Neural progenitor cell (in vitro differentiated cells): ENCODE measurements at places on chromosomes 3 and 15. TPM values are rescaled to one million over a fixed set of nuclear protein-coding genes. Genes with fewer than 3 reads are reported as not detected.
A peak's percentile ranks its signal among the peaks of the same experiment; 100 is the strongest.

GRCh38 chr3:150765949-150766720, 3.2 kb upstream of the SIAH2 start:
- peak; percentile 54 for DNase-seq

GRCh38 chr3:99620976-99621375, 17.4 kb upstream of the COL8A1 start:
- no peak for DNase-seq

DNA sequence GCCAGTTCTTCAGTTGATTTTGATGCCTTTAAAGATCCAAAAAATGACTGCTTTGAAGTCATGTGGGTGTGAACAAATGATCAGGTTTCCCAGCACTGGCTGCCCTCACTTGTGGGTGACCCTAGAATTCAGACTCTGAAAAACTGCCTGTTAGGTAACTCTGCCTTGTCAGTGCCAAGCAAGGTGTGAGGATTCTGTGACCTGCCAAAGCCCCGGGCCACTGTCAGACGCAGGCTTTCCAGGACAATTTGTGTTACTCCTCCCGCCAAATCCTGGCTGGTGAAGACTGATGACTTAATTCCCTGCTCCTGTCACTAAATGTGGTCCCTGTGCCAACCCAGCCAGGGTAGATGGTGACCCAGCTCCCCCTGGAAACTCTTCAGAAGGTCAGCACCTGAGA, 99.2 kb upstream of the PSMD6 start:
- no peak for DNase-seq

DNA sequence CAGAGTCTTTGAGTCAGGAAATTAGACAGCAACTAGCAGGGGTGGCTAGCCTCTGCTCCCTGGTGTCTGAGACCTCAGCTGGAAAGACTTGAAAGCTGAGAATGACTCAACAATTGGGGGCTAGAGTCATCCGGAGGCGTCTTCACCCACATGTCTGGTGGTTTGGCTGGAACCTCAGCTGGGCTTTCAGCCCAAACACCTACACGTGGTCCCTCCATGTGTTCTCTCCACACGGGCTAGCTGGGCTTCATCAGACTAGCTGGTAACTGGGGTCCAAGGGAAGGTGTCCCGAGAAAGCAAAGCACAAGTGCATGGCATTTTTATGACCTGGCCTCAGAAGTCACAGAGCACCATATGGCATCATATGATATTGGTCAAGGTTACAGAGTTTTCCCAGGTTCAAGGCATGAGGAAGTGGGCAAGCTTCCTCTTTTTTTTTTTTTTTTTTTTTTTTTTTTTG, 19.9 kb upstream of the ABHD2 start:
- no peak for DNase-seq

DNA sequence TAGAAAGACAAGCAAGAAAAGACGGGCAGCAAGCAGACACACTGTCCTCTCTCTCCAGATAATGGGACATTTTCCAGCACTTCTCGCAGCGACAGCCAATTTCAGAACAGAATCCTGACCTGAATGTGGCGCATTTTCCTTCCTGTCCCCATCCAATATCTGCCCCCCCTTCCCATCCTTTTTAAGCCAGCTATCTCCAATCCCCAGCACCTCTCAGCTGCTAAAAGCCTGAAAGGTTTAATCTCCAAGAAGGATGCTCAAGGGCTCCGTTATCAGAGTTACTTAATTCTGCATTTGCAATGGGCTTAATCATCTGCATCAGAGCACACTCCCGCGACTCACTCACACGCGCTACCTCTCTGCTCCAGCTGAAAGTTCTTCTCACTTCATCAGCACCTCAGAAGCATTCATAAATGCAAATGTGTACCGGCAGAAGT, 50.5 kb downstream of the SRGAP3 start:
- DNase-seq = peak; percentile 42

The UNC45A gene
- total RNA-seq = 47.7 and 99.5 TPM in 2 replicates

- no peak for DNase-seq
Observed at GRCh38 chr15:91426412-91426811, 326.4 kb downstream of the SV2B start.

- DNase-seq = no peak
Observed at GRCh38 chr15:86538141-86538540, 458.5 kb downstream of the AGBL1 start.

GRCh38 chr15:48144889-48145288, 24.1 kb downstream of the SLC24A5 start:
- DNase-seq = no peak

DNA sequence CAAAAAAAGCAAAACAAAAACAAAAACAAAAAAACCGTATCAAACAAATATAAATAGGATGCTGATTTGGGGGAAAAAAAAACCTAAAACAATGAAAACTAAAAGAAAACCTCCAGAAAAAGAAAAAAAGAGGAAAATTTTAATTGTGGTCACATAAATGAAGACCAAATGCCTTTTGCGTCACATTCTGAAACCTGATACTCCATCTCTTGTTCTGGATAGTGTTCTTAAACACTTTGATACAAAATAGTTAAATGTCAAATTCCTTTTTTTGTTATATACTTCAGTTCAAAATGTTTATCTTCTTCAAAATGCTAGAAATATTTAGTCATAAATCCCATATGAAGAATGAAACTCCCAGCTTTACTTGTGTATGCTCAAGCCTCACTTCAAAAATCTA, 31.0 kb downstream of the COPS2 start:
- DNase-seq = no peak

The TGFBR2 gene
- total RNA-seq = 5.8 and 7.3 TPM in 2 replicates

DNA sequence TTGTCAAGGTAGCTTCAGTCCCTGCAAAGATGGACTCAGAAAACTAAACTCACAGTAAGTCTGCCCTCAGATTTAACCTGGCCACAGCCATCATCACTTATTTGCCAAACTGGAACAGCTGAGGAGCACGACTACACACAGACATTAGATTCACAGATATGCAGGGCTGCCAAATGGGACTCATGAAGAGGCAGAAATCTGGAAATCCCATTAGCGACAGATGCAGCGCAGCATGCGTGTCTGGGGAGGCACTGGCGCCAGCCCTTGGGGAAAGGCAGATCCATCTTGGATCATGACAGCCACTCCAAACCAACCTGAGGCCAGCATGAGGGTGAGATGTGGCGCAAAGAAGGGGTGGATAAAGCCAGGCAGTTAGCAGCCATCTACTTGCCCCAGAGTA, 160.7 kb upstream of the TSC22D2 start:
- DNase-seq = no peak

DNA sequence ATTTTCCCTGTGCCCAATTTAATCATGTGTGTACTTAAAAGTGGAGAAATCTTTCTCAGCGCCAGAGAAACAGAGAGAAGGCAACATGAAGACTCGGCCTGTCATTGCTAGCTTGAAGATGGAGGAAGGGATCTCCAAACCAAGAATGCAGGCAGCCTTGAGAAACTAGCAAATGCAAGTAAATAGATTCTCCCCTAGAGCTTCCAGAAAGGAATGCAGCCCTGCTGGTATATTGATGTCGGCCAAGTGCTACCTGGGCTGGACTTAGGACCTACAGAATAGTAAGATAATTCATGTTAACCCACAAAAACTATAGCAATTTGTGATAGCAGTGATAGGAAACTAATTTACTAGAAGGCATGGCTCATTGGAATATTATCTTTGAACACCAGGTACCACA, 150.9 kb upstream of the ABI3BP start:
- no peak for DNase-seq
